ENCODE measurements at places on chromosomes 6 and 20.
A peak's percentile ranks its signal among the peaks of the same experiment; 100 is the strongest.

GRCh38 chr20:41692479-41693135 lies 74.4 kb upstream of the CHD6 start:
- peak; percentile 62 for ATAC-seq

GRCh38 chr20:50049442-50050026 lies 63.4 kb downstream of the UBE2V1 start:
- ATAC-seq, result no peak

DNA sequence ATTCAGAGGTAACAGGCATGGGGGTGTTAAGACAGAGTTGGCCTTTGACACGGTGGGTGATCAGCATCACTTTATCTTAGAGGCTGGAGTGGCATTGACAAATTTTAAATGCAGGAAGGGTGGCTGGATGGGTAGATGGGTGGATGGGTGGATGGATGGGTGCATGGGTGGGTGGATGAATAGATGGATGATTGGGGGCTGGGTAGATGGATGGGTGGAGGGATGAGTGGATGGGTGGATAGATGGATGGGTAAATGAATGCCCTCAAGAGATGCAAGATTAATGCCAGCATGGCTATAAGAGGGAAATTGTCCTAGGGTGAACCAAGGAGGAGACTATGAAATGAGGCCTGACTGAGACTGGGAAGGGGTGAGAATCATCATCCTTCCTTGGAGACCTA lies 18.4 kb downstream of the ITPR3 start:
- ATAC-seq, result no peak

DNA sequence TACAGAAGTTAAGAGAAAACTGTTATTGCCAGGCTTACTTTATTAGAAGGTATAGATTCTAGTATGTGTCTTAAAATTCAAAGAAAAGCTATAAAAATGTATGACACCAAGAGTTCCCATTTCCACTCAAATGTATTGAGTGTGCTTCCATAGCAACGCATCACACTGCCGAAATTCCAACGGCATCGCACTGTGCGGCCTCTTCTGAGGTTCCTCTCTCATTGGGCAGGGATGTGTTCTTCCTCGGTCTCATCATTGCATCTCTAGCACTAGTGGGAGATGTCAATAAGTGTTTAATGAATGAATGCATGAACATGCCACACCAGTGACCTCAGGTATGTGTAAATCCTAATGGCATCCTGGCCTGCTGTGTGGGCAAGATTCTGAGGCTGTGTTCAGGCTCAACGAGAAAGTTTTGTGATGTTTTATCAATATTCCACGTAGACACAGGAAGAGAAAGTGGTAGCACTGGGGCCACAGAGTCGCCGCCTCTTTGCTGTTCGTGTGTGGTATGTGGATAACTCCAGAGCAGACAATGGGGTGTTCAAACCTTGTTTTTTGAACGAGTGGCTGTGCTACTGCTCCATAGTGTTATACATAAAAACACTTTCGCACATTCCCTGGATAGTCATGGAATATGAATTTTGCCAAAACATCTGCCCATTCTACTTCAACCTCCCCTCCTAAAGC lies 171.6 kb downstream of the ADGB start:
- no peak for ATAC-seq

DNA sequence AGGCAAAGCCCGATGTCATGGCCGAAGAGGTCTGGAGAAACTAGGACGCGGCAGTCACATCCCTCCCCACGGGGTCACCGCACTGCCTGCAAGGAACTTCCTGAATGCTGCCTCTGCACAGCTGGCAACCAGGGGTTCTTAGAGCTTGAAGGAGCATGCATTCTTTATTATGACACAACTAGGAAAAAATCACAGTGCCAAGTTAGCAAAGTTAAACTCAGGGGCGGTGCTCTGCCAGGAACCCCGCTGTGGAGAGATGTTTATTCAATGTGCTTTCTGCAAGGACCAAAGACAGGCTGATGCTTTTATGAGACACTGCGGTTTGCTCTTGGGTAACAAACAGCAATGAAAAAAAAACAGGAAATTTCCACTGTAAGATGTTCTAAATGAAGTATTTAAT lies 287.3 kb upstream of the FOXQ1 start:
- ATAC-seq, result no peak

DNA sequence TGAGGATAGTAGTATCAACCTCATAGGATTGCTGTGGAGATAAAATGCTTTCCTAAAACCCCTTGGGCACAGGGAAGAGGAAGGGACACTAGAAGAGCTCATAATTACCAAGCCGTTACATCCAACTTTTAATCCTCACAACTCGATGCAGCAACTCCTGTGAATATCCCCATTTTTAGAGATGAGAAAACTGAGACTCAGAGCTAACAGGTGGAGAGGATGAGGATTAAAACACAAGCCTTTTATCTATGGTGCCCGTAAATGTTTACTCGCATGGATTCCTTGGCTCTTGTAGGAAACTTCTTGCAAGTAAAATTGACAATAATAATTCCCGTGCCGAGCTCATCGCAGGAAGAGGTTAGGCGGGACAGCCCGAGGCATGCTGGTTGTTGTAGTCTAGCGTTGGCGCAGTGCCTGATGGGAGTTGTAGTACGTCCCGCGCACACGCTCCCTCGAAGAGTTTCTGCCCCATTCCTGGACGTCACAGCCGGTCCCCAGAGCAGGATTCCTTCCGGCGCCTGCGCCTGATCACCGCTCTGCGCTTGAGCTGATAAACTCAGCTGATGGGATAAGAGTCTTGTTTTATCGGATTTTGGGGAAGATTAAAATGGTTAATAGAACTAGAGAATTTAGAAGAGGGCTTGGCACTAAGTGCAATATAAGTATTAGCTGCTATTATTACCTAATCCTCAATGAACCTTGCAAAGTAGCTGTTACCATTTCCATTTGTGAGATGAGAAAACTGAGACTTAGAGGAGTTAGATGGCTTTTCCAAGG lies 2.8 kb upstream of the UBE2V1 start:
- peak; percentile 82 for ATAC-seq

GRCh38 chr6:501891-502601 lies 110.5 kb downstream of the IRF4 start:
- peak; percentile 50 for ATAC-seq

DNA sequence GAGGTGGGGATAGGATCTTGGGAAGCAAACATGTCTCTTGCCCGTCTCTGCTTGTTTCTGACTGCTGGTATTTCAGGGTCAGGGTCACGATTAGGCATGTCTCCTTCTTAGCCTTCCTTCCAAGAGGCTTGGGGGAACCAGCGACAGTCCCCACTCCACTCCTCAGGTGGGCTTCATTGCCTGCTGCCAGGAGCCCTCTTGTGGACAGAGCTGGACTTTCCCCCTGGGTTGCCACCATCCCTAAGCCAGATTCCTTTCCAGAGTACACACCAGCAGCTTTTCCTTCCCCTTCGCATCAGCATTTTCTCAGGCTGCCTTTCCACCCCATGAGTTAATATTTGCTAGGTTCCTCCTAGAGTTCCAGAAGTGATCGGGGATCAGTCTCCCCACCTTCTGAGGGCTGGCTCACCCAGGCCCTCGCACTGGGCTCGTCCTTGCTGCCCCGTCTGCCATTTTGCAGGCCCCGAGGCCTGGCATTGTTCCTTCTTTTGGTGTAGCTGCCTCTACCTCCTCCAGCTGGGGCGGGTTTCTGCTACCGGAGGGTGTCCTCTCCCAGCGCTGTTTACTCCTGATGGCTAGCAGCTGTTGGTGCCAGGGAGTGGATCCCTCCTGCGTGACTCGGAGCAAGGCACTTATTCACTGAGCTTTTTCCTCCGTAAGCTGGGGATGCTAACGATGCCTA lies 8.8 kb upstream of the C20orf144 start:
- ATAC-seq, result no peak

DNA sequence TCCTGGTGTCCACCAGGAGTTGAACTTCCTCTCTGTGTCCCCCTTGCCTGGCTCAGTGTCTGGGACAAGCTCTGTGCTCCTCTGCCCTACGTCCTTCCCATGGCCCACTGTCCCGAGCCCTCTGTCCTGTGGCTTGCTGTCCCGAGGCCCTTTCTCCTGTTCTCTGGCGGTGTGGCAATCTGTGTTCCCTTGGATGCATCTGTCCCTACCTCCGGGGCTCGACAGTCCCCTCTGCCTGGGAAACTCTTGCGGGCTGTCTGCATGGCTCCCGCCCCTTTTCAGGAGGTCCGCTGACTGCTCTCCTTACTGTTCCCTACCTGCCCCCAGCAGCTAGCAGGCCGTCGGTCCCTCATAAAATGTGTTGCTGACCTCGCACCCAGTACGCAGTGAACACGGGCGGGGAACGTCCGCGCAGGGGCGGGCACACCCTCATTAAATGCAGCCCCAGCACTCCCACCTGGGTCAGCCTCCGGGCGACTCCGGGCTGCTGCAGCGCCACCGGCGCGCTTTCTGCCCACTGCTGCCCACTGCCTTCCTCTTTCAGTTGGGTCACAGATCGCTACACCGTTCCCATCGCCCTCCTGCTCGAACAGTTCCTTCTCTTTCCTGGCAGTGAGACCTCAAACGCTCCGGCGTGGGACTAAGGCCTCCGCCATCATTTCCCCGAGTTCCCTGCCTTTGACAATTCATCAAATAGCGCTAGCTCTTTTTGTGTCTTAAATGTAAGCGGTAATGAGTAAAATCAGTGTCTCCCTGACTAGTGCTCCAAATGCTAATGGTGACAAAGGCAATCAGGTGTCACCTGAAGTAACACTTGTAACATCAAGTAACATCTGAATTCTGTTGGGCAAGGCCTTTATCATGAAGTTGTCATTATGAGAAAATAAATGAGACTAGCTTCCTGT lies 60.5 kb downstream of the RSPH3 start:
- ATAC-seq, result peak; percentile 25

GRCh38 chr6:141956046-141956761 lies 176.5 kb upstream of the GJE1 start:
- ATAC-seq, result no peak

DNA sequence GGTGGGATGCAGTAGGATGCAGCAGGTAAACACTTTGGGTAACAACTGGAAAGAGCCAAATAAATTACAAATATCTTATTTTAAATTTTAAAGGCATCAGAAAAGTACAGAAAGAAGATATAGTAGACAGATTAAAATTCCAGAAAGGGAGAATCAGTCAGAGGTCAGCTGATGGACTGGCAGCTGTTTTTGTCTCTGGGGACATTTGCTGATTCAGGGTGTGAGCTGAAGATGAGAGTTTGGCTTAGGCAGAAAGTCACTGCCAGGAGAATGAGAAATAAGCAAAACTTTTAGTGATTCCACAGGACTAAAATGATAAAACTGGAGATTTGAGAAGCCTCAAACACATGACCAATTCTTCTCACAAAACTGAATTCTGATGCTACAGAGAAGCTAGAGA lies 39.5 kb downstream of the AHI1 start:
- no peak for ATAC-seq

DNA sequence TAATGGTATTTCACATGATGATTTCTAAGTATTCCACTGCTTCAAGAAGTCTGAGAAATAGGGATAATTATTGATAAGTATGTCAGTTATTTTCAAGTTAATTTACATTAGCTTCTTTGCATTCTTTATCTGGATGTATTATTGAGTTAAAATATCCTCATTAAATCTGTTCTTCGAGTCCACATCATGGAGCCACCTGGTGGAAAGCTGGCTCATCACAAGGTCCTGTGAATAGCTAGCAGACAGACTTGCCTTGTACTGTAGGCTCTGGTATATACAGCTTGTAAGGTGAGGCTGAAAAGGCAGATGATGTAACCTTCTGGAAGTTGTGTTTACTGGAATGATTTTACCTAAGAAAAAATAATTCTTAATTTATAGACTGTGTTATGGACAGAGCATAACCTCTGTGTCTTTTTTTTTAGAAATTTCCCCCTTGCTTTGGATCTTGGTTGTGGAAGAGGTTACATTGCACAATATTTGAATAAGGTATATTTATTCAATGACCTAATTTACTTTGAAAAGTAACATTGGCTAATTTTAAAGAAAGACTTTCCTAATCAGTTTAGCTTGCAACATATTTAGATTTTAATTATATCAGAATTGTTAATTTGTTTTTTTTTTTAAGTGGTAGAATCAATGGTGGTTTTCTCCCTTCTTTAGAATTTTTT lies 3.5 kb downstream of the NDUFAF5 start:
- ATAC-seq, result no peak

- peak; percentile 66 for ATAC-seq
Observed at GRCh38 chr6:169921853-169922824, 170.7 kb downstream of the ERMARD start.

DNA sequence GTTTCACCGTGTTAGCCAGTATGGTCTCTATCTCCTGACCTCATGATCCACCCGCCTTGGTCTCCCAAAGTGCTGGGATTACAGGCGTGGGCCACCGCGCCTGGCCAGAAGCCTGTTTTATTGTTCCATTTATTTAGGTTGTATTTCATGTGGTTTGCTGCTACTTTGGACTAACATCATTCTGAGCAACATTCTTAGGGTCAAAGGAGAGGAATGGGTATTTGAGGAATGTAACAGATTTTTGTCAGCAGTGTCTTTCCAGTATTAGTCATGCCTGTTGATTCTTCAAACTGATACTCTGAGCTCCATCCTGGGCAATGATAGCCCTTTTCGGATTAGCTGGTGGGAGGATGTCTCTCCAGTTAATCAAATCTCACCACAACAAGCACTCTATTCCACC lies 213.0 kb upstream of the CITED2 start:
- no peak for ATAC-seq

DNA sequence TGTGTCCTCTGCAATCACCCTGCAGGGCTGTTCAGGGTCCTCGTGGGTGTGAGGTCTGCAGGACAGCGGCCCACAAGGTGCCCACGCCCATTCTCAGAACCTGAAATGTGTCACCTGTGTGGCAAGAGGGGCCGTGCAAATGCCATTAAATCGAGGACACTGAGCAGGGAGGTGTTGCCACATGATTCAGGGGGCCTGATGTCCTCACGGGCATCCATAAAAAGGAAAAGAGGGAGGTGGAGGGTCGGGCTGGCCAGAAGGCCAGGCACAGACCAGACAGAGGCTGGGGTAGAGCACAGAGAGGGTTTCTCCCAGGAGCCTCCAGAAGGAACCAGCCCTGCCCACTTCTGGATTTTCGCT lies 239.6 kb downstream of the ERMARD start:
- no peak for ATAC-seq

DNA sequence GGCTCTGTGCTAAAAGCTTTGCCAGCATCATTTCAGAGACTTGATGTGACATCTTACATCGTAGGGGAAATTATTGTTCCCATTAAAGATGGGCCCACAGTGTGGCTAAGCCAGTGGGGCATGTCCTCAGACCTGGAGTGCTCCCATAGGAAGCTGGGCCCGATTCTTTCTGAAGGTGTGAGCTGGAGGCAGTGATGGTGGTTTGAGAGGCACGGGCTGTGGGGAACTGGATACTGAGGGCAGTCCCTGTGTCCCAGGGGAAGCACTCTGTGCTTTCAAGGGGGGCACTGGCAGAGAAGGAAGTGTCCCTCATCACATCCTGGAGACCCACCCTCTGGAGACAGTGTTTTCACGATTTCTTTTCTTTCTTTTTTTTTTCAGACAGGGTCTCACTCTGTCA lies 8.6 kb upstream of the FAM110A start:
- ATAC-seq, result no peak

DNA sequence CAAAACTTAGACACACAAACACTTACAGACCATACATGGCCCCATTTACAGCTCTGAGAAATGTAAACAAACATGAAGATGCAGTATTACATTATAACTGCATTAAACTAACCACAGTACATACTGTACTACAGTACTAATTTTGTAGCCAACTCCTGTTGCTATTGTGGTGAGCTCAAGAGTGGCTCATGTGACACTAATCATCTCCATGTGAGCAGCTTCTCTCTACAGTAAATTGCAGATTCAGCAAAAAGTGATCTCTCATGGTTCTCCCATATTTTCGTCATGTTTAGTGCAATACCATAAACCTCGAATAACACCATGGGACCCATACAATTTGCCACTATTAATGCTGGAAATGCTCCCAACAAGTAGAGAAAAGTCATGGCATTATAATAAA lies 860.4 kb downstream of the EPHA7 start:
- ATAC-seq, result no peak
